Activated T-helper 17 cell treated with anti-CD3 and anti-CD28 coated beads, Interleukin-2, amount 50 U/mL, for 72 hours (primary cell): ENCODE measurements at places on chromosomes 3 and 15.
A peak's percentile ranks its signal among the peaks of the same experiment; 100 is the strongest.

- H3K27me3 ChIP-seq, result peaks cover 7% of the 10 kb centered on the region
- H3K4me3 ChIP-seq, result no peak overlapping the region
- no peaks in the 10 kb centered on the region for H3K36me3 ChIP-seq
- ATAC-seq, result no peak
- no peaks in the 10 kb centered on the region for H3K4me1 ChIP-seq
These were observed 268.4 kb upstream of the ROPN1 start for GRCh38 chr3:124260206-124260915.

DNA sequence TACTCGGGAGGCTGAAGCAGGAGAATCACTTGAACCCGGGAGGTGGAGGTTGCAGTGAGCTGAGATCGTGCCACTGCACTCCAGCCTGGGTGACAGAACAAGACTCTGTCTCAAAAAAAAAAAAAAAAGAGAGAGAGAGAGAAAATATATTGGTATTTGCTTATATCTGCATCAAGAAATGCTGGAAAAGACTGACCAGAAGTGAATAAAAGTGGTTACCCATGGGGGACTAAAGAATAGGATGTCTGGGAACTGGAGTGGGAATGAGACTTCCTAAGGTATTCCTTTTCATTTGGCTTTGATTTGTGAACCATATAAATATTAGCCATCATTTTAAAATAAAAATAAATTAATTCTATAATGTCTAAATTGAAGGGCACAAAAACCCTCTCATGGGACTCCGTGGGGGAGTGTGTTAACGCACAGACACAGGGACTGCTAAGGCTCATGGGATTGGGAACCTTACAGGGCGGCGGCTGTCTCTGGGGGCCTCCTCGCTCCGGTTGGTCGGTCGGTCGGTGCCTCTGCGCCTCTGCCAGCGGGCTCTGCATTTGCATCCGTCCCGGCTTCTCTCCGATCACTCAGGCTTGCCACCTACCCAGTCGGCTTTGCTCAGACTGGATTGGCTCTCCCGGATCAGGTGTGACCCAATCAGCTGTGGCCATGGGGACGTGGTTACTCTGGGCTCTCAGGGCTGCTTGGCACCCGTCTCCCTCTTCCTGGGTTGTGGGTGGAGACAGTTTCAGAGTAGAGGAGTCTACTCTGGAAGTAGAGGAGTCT, 12.7 kb upstream of the TSPAN3 start:
- H3K27ac ChIP-seq, result peak overlapping the region; percentile 21
- ATAC-seq, result peak; percentile 93
- no peaks in the 10 kb centered on the region for H3K36me3 ChIP-seq
- peaks cover 12% of the 10 kb centered on the region for H3K4me1 ChIP-seq
- H3K4me3 ChIP-seq, result peak overlapping the region; percentile 50

DNA sequence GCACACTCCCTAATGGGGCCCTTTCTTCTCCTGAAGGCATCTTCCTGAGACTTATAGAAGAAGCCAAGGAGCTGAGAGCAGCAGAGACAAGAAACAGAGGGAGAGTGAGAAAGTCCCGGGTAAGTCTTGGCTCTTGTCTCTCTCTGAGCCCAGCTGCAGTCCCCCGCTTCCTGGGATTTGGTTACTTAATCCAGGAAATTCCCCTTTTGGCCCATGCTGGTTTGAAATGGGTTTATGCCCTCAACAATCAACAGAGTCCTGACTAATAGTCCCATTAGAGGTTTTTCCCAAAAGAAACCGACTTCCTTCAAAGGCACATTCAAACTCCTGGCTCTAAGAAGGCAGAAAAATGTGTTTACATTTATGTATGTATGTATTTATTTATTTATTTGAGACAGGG, 22.0 kb downstream of the TMEM158 start:
- peaks cover 9% of the 10 kb centered on the region for H3K4me1 ChIP-seq
- no peaks in the 10 kb centered on the region for H3K36me3 ChIP-seq
- no peak for ATAC-seq
- H3K27ac ChIP-seq, result no peak overlapping the region

DNA sequence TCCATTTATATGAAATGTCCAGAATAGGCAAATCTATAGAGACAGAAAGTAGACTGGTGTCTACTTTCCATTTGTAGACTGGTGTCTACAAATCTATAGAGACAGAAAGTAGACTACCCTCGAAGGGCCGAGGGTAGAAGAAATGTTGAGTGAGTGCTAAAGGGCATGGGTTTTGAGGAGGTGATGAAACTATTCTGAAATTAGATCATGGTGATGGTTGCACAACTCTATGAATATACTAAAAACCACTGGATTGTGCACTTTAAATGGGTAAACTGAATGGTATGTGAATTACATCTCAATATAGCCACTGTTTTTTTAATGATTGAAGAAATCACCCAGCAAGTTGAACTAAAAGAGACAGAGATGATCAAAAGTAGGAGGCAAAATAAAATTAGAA, 27.9 kb downstream of the TP53BP1 start:
- no peak overlapping the region for H3K4me3 ChIP-seq
- no peaks in the 10 kb centered on the region for H3K27me3 ChIP-seq
- ATAC-seq, result no peak
- no peaks in the 10 kb centered on the region for H3K4me1 ChIP-seq

GRCh38 chr3:111899966-111900365, 40.9 kb downstream of the PHLDB2 start:
- H3K27me3 ChIP-seq, result no peaks in the 10 kb centered on the region
- ATAC-seq, result no peak
- no peak overlapping the region for H3K4me3 ChIP-seq
- no peak overlapping the region for H3K27ac ChIP-seq

- no peak overlapping the region for H3K4me3 ChIP-seq
- no peak overlapping the region for H3K27ac ChIP-seq
- ATAC-seq, result no peak
- peaks cover 11% of the 10 kb centered on the region for H3K36me3 ChIP-seq
- peaks cover 5% of the 10 kb centered on the region for H3K4me1 ChIP-seq
- no peaks in the 10 kb centered on the region for H3K27me3 ChIP-seq
These were observed 58.1 kb downstream of the CLASP2 start for GRCh38 chr3:33659856-33660434.

- no peak for ATAC-seq
- no peaks in the 10 kb centered on the region for H3K36me3 ChIP-seq
- H3K4me3 ChIP-seq, result no peak overlapping the region
- H3K4me1 ChIP-seq, result no peaks in the 10 kb centered on the region
- H3K27me3 ChIP-seq, result peaks cover 3% of the 10 kb centered on the region
These were observed 737.7 kb upstream of the ALCAM start for GRCh38 chr3:104629038-104629437.
